ENCODE measurements at places on chromosomes 5 and 9. TPM values are rescaled to one million over a fixed set of nuclear protein-coding genes. Genes with fewer than 3 reads are reported as not detected.

- DNase-seq, result no peak
These were observed 16.8 kb upstream of the ZBTB43 start for GRCh38 chr9:126788046-126788445.

The LHX3 gene
- total RNA-seq, result not detected

The CKS2 gene
- 43.1 TPM for total RNA-seq

The CDKN2B-AS1 gene
- 0.58 TPM for total RNA-seq

DNA sequence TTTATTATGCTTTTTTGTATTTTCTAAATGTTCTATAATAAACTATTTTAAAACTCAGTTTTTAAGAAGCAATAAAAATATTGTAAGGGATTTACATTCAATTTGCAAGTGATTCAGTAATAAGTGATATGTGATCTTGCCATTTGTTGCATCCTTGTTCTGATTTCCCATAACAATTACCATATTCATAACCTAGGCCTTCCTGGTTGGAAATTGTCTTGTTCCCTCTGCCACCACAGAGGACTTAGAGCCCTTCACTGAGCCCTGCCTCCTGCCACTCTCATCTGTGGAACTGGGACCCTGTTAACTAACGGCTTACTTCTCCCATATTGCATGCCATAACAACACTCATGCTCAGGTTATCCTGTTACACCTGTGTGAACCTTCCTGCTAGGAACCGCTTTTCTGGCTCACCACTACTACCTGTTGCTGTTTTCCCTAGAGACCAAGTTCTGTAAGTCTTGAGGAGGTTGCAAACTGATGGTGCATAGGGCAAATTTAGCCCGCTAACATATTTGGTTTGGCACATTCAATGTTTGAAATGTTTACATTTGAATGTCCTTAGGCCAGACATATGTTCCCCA is 32.9 kb upstream of the DTWD2 start:
- DNase-seq, result no peak

DNA sequence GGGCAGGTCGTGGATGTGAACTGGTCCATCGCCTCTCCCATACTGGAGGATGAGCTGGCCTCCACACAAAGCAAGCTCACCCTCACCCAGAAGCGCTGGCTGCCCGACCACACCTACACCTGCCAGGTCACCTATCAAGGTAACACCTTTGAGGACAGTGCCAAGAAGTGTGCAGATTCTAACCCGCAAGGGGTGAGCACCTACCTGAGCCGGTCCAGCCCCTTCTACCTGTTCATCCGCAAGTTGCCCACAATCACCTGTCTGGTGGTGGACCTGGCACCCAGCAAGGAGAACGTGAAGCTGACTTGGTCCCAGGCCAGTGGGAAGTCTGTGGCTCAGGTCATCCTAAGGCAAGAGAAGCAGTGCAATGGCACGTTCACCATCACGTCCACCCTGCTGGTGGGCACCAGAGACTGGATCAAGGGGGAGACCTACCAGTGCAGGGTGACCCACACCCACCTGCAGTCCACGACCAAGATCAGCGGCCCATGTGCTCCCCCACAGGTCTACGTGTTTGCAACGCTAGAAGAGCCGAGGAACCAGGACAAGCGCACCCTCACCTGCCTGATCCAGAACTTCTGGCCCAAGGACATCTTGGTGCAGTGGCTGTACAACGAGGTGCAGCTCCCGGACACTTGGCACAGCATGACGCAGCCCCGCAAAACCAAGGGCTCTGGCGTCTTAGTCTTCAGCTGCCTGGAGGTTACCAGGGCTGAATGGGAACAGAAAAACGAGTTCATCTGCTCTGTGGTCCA is 71.3 kb downstream of the INSL6 start:
- DNase-seq, result no peak

The IFNB1 gene
- not detected for total RNA-seq

DNA sequence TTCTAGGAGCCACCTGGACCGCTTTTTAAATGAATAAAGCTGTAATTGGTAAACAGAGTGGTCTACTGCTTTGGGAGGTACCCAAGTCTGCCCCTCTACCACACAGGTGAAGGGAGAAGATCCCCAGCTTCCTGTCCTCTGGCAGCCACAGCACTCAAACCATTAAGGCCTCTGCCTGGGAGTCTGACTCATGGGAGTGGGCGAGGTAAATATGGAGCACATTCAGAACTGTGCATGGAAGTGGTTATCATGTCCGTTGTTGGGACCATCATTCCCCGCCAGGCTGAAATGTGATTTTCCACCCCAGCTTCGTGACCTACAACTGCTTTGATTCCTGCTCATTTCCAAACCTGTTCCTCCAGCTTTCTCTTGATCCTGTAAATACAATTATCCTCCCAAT is 59.5 kb upstream of the ALDH1B1 start:
- no peak for DNase-seq

The CATSPER3 gene
- total RNA-seq, result 0.42 TPM

The IL31RA gene
- total RNA-seq, result 0.16 TPM

The ST8SIA4 gene
- total RNA-seq, result 10.2 TPM

- no peak for DNase-seq
These were observed 6.7 kb upstream of the TMEM141 start for GRCh38 chr9:136784249-136784996.

DNA sequence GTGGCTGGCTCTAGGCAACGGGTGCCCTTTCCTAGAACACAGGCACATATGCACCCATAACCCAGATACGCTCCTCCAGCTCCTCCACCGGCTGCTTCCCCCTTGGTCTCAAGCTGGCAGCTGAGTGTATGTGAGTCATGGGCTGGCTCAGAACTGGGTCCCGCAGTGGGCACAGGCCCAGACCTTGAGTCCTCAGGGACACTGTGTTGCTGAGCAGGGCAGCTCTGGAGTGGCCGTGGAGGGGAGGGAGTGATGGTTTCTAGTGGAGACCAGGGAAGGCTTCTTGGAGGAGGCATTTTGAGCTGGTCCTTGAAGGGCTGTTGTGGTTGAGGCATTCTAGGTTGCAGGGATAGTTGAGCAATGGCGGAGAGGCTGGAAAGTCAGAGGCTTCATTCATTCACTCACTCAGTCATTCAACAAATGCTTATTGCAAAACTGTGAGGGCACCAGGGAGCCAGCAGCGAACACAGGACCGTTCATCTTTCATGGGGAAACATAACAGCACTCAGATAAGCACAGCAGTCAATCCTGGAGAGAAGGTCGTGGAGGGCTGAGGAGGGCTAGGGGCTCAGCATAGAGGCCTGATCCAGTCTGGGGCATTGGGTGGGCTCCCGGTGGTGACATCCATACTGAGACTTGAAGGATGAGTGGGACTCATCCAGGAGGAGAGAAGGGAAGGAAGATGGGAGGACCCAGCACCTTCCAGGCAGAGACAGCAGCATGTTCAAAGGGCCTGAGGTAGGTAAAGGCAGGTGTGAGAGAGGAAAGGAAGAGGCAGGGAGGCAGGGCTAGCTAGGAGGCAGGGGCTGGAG is 2.4 kb downstream of the BBLN start:
- DNase-seq, result no peak

The TIMD4 gene
- not detected for total RNA-seq

The GARNL3 gene
- total RNA-seq, result 8.0 TPM

- no peak for DNase-seq
These were observed 299.8 kb upstream of the NUDT12 start for GRCh38 chr5:103862398-103862797.

All from left lung (tissue), 14 donors.